ENCODE measurements at places on chromosomes 5 and 9.

- no peak for DNase-seq
Observed at GRCh38 chr5:87503004-87503403, 90.3 kb upstream of the CCNH start.

GRCh38 chr5:120231563-120231962, 232.5 kb upstream of the PRR16 start:
- DNase-seq = no peak

- DNase-seq = no peak
Observed at GRCh38 chr9:134807716-134808446, 72.7 kb upstream of the FCN2 start.

GRCh38 chr5:89342106-89342876, 459.3 kb upstream of the MEF2C start:
- no peak for DNase-seq

DNA sequence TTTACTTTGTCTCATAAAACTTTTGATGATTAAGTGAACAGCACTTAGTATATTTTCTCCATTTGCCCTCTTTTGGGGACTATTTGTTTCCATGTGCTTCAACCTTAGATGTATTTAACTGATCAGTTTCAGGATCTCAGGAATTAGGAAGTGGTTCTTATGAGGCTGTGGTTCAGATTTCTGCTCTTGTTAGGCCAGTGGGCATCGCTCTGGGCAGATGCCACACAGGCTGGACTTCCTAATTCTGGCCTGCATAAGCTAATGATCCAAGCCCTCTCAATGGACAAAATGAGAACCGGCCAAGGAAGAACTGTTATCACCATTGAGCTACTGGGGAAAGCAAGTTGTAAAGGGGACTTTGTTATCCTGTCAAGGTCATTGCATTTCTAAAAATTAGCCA, 6.9 kb downstream of the ARHGAP26 start:
- DNase-seq = no peak
